ENCODE measurements at places on chromosomes 6 and 20.

GRCh38 chr6:100175814-100176310 lies 181.8 kb upstream of the MCHR2 start:
- peak; percentile 28 for DNase-seq

DNA sequence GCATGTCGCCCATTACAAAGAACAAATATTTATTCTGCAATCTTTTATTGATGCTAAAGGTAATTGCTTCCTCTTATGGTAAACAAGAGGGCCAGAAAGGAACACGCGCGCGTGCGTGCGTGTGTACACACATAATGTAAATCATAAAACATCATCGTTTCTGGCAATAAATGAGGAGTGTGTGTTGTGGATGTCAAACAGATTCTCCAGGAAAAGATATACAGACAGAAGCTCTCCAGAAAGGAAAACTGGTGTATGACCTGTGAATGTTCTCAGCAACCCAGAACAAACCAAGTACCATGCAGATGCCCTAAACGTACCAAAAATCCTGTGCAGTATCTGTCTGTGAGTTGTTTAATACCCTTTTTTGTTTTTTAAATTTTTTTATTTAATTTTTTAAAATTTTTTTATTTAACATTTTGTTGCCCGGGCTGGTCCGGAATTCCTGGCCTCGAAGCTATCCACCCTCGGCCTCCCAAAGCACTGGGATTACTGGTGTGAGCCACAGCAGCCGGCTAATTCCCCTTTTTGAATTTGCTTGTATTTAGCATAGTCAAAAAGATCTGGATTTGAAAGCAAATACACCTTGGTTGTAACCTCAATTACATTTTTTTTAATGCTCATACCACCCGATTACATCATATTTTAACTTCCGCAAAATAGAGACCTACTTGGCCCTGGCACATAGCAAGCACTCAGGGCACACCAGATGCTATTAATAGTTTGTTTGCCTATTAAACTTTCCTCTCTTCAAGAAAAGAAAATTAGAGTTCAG lies 909 bp upstream of the NUDT3 start:
- DNase-seq, result no peak

DNA sequence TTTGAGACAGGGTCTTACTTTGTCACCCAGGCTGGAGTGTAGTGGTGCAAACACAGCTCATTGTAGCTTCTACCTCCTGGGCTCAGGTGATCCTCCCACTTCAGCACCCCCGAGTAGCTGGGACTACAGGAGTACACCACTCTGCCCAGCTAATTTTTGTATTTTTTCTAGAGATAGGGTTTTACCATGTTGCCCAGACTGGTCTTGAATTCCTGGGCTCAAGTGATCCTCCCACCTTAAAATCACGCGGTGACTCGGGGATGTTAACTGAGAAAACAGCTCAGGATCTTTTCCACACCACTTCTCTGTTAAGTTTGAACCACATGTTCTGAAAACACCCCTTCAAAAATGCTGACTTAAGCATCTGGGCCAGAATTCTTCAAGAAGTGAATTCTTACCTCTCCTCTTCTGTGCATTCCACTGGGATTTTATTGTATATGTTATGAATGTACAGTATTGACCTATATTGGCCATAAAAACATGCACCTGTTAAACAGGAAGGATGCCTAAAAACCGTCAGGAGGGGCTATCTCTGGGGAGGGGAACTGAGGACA lies 72.4 kb downstream of the SYTL3 start:
- DNase-seq, result no peak

DNA sequence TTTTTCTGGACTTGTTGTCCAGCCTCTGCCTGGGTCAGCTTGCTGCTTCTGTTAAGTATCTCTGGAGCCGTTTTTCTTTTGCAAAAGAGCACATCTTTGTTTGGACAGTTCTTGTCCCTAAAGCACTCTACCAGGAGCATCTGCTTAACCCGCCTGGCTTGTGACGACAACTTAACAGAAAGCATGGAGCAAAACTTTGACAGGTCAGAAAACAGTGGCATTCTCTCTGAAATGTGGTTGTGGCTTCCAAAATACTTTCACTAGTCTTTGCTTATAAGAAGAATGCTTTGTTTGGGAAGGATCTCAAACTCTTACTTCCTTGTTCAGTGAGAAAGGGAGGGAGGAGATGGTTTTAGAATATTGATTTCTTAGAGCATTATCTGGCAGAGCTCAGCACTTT lies 47.6 kb downstream of the CD109 start:
- no peak for DNase-seq

GRCh38 chr6:11514672-11515071 lies 22.9 kb upstream of the TMEM170B start:
- no peak for DNase-seq

DNA sequence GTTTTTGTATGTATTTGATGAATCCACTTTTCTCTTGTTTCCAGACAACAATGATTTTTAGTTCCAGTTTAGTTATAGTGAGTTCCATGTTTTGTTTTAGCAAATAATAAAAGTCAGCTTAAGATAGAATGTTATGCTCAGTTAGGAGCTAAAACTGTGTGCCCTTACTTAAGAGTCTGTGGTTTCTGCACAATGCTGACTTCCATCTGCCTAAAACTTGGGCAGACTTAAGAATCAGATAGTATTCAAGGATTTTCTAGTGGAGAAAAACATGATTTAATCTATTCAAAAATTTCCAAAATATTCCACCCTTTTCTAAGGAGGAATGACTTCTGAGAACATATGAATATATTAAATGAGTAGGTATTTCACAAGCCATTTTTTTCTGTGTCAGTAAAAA lies 32.8 kb downstream of the LAMA4 start:
- no peak for DNase-seq

- DNase-seq, result no peak
These were observed 762 bp downstream of the LSM2 start for GRCh38 chr6:31805939-31806469.

DNA sequence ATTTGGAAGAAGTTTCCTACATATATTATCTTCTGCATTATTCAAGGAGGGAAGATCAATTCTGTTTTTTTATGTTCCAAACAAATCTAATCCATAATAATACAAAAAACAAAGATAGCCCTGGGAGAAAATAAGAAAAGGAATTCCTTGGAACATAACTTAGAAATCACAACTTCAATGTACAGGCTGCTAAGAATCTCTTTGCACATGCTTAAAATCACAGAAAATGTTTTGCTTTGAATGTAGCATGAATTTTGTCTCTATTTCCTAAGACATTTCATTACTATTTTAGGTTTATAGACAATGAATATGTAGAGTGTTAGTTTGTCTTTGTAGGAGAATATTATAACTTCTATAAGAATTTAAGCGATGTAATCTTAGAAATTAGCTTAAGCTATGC lies 700.1 kb downstream of the RNF144B start:
- no peak for DNase-seq

GRCh38 chr6:157203764-157204163 lies 119.6 kb downstream of the TMEM242 start:
- no peak for DNase-seq

DNA sequence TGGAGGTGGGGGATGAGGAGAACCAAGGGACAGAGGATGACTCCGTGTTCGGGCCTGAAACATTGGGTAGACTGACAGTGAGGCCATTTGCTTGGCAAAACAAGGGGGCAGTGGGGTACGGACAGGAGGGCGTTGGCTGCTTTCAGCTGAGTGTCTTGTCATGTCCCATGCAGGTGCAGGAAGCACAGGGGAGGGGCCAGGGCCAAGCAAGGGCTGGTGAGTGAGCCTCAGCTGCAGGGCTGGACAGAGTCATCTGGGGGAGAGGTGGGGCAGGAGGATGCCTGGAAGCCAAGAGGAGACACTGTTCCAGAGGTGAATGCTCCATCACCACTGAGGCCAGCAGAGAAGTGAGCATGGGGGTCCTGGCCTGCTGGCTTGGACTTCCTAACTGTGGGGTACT lies 78.4 kb downstream of the ERMARD start:
- no peak for DNase-seq

DNA sequence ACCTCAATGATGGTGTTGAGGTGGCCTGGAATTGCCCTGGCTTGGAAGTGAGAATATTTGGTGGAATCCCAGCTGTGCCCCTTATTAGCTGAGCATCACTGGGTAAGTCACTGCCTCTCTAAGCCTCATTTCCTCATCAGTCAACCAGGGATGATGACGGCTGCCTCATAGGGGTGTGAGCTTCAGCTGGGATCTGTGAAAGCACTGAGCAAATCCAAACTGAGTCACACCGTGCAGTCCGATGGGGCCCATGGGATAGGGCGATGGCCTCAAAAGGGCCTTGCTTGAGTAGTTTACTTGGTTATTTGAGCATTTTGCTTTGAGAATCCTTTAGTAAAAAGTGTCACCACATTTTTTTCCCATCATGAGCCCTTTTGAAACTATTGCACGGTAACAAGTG lies 1.1 kb downstream of the SLC22A1 start:
- no peak for DNase-seq

GRCh38 chr20:46273717-46274116 lies 34.6 kb downstream of the CDH22 start:
- no peak for DNase-seq
